ENCODE measurements at places on chromosomes 4 and X.

DNA sequence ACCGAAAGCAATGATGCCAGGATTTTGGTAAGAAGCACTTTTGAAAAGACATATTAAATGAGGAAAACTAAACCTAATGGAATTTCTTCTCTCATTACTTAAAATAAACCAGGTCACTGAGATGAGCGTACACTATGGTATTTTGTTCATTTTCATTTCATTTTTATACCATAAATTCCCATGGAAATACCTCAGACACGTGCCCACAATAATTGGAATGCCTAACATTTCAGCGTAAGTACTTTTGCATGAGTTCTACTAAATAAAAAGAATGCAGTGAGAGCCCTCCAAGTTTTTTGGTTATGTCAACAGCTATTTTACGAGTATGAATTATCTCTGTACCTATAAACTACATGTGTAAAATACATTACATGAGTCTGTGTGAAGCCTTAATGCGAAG, 3.2 kb downstream of the CAMK2D start:
- DNase-seq = peak; percentile 77

GRCh38 chr4:18109676-18110075, 88.1 kb upstream of the LCORL start:
- no peak for DNase-seq

DNA sequence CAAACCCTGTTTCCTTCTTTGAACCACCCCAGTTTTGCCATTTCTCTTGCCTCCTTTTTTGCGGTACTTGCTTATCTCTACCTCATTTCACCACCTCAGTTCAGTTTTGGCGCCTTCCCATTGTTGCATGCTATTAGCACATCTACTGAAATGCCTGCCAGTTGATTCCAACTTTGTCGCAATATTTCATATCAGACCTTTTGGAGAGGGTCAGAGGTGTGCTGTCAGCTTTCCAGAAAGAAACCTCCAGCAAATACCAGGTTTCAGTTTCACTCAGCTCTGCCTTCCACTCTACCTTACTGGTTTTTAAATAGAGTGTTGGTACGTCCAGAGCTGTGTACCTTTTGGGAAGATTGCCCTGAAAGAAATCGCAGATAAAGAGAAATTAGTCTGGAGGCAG, 91.9 kb upstream of the CPEB2 start:
- DNase-seq = no peak

DNA sequence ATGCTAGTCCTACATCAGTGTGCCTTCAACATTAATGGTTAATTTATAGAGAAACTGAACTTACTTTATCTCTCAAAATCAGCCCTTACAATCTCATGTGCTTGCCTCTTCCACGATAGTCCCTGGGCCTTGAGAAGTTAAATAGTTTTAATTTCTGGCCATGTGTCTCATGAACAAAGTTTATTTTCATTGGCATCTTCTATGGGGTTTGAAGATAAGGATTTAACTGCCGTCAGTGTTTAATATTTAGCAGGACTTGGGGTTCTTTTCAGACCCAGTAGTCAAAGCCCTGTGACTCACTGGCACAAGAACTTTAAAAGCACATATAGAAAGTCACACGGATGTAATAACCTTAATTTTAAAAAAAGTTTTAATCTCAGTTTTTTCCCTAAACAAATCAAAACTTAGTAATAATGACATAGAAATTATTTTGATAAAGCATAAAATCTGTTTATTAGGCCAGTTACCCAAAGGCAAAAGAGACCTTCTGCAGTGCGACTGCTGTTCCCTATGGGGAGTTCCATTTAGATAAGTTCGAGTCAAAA, 10.1 kb upstream of the MPP1 start:
- no peak for DNase-seq

DNA sequence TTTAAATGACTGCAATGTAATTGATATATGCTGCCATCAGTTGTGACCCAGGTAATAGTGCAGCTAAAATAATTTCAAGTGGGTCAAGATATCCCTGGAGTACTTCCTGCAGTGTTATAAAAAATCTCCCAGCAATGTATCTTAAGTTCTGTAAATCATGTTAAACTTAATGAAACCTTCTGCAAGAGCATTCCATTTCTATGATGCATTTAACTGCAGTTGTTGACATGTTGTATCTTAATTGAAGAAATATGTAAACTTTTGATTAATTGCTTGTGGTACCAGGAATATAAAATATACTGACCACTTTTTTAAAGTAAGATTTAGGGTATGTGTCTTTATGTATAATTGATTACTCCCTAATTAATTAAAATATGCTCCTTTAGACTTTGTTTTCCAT, 213.6 kb downstream of the AFF2 start:
- DNase-seq = no peak

GRCh38 chr4:118308306-118309030, 44.3 kb downstream of the PRSS12 start:
- DNase-seq = no peak

DNA sequence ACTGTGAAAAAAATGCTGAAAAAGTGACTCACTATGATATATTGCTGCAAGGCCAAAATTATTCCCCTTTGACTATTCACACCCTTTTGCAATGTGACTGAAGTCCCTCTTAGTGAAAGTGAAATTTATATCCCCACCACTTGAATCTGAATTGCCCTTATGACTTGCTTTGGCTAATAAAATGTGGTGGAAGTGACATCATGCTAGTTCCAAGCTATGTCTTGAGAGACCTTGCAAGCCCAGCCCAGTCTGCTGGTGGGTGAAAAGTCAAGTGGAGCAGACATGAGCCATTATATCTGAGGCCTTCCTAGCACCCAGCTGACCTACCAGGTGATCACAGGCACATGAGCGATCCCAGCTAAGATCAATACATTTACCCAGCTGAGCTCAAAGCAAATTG, 94.7 kb downstream of the LINC00632 start:
- DNase-seq = no peak

DNA sequence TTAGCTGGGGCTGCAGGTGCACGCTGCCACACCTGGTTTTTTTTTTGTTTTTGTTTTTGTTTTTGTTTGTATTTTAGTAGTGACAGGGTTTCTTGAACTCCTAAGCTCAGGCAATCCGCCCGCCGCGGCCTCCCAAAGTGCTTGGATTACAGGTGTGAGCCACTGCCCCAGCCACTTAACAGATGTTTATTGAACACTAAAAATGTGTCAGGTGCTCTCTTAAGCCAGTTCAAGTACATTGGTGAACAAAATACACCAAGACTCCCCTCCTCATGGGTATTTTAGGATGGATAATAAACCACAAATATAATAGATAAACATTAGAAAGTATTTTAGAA, 69.9 kb downstream of the TRAPPC11 start:
- DNase-seq = no peak

DNA sequence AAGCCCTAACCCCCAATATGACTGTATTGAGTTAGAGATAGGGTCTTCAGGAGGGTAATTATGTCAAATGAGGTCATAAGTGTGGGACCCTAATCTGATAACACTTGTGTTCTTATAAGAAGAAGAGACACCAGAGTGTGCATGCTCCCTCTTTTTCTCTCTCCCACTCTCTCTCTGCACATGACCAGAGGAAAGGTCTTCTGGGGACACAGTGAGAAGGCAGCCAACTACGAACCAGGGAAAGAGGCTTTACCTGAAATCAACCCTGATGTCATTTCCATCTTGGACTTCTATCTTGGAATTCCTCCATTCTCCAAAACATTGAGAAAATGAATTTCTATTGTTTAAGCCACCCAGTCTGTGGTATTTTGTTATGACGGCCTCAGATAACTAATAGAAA, 97.2 kb upstream of the MAD2L1 start:
- DNase-seq = no peak

DNA sequence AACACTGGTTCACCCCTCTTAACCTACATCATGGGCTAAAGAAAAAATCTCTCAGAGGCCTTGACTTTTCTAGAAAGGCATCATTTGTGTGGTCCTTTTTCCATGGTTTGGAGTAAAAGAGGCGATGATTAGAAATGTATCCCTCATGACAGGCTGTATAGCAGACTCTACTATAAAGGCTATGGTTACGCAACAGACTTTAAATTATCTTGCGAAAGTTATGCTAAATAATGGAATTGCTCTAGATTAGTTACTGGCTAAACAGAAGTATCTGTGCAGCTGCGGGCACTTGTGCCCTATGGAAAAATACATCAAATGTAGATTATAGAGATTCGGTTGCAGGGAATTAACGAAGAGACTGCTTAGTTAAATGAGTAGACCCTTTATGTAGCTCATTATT, 101.6 kb downstream of the TMEM47 start:
- no peak for DNase-seq

GRCh38 chr4:2850966-2851798, 7.5 kb downstream of the ADD1 start:
- DNase-seq = no peak

GRCh38 chr4:88822034-88822789, 124.6 kb upstream of the NAP1L5 start:
- no peak for DNase-seq

Data from GM04504 (cell line).